ENCODE measurements at places on chromosomes 12 and 14. TPM values are rescaled to one million over a fixed set of nuclear protein-coding genes. Genes with fewer than 3 reads are reported as not detected.

GRCh38 chr14:22796087-22796707 lies 19.0 kb downstream of the SLC7A7 start:
- DNase-seq = no peak

- DNase-seq = no peak
Measured at GRCh38 chr12:120064054-120064940, 52.3 kb downstream of the RAB35 start.

The CIDEB gene
- 216 TPM for total RNA-seq

GRCh38 chr12:13093191-13093847 lies 10.1 kb downstream of the GSG1 start:
- no peak for DNase-seq

- no peak for DNase-seq
Measured at GRCh38 chr14:50093496-50093895, 22.9 kb downstream of the VCPKMT start.

DNA sequence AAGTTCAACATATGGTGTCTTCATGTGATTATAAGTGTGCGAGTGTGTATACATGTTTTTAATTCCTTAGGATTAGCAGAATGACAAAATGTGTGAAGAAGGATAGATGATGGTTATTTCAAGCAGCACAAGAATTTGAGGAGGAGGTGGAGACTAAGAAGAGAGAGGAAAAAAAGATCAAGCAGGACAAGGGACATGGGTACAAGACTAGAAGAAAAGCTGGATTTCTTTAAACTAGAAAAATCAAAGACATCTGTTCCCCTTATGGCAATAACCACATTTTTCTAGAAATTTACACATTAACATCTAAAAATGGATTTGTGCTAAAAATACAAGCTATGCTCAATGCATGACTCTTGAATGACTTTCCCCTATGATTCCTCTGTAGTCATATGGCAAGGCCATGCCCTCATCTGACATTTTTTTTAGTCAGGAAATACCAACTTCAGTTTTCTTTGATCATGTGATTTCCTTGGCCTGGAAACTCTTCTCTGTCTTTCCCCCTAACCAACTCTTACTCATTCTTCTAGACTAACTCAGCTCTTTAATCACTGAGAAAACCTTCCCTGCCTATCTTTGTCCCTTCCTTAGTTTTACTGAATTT lies 435.8 kb downstream of the NRXN3 start:
- DNase-seq = no peak

The APOLD1 gene
- total RNA-seq = 1.5 TPM

DNA sequence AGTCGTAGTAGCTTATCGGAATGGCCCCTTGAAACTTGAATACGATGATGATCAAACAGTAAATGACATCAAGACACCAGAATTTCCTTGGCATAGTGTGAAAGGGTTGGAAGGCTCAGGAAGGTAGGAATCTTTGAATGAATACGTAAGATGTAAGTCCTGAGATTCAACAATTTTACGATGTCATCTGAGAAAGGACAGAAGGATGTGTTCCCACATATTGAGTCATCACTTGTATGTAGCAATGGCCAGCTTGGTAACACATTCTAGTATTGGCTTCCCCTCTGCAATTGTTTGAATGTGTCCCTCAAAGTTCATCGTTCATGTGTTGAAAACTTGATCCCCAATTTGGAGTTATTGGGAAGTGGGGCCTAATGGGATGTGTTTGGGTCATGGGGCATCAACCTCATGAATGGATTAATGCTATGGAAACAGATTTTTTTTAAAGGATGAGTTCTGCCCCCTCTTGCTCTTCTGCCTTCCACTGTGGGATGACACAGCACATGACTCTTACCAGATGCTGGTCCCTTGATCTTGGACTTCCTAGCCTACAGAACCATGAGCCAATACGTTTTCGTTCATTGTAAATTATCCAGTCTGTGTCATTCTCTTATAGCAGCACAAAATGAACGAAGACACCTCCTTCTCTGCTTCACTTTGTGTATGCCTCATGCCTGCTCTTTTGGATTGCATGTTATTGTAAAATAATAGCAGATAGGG lies 284.6 kb downstream of the BCAT1 start:
- no peak for DNase-seq

DNA sequence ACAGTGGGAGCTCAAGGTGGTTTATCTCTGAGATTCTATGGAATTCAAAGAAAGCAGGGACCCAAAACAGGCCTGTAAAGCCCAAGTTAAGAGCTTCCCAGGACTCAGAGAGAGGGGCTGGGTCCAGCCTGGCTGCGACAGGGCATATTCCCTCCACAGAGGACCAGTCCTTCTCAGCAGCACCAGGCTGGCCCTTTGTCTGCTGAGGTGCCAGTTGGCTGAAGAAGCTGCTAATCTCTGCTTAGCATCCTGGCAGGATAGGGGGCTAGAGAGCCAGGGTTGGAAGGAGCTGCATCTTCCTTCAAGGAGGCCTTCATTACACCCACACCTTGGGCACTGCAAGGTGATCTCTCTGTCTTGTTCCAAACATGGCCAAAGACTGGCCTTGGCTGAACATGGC lies 68.3 kb upstream of the TUNAR start:
- no peak for DNase-seq

The SARNP gene
- total RNA-seq = 11.9 TPM

- no peak for DNase-seq
Measured at GRCh38 chr12:105428793-105429395, 98.4 kb downstream of the C12orf75 start.

The ZDHHC22 gene
- not detected for total RNA-seq

DNA sequence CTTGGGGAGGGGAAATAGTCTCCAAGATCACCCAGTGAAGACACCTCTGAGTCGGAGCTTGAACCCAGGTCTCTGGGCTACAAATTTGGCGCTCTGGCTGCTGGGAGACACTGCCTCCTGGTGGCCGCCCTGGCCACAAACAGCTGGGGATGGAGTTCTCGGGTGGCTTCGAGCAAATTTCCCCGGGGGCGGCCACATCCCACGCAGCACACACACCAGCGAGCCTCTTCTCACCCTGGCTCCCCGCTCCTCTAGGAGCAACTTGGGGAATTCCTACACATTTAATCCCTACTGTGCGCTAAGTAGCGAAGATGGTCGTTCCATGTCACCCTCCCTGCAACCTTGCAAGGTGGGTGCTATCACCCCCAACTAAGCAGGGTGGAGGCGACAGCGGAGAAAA lies 66.2 kb upstream of the BEGAIN start:
- DNase-seq = no peak

GRCh38 chr12:48000878-48001504 lies 3.3 kb downstream of the COL2A1 start:
- DNase-seq = no peak

Data from left lobe of liver (tissue), 2 donors.